Transverse colon (tissue), 4 donors: ENCODE measurements at places on chromosomes 7 and 10. TPM values are rescaled to one million over a fixed set of nuclear protein-coding genes. Genes with fewer than 3 reads are reported as not detected.

GRCh38 chr7:158945519-158945918, 89.2 kb downstream of the DYNC2I1 start:
- no peak for DNase-seq

DNA sequence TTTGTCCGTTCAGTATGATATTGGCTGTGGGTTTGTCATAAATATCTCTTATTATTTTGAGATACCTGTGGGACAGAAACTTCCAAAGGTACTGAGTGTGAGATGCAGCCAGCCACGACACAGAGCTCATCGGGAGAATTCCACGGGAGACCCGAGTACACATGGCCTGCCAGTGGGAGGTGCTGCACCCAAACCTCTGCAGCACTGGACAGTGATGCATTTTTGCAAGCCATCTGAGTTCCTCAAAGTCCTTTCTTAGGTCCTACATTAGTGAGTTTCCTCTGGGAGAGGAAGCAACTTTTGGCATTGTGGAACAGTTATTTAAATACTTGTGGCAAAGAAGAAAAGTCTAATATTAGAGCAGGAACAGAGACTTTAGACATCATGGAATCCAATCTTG, 77.5 kb downstream of the ARID5B start:
- no peak for DNase-seq

DNA sequence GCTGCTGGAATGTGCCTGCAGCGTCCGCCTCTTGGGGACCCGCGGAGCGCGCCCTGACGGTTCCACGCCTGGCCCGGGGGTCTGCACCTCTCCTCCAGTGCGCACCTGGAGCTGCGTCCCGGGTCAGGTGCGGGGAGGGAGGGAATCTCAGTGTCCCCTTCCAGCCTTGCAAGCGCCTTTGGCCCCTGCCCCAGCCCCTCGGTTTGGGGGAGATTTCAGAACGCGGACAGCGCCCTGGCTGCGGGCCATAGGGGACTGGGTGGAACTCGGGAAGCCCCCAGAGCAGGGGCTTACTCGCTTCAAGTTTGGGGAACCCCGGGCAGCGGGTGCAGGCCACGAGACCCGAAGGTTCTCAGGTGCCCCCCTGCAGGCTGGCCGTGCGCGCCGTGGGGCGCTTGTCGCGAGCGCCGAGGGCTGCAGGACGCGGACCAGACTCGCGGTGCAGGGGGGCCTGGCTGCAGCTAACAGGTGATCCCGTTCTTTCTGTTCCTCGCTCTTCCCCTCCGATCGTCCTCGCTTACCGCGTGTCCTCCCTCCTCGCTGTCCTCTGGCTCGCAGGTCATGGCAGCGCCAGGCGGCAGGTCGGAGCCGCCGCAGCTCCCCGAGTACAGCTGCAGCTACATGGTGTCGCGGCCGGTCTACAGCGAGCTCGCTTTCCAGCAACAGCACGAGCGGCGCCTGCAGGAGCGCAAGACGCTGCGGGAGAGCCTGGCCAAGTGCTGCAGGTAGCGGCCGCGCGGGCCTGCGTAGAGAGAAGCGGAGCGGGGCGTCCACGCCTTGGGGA, 645 bp downstream of the SLC26A4 start:
- DNase-seq, result peak; percentile 52

DNA sequence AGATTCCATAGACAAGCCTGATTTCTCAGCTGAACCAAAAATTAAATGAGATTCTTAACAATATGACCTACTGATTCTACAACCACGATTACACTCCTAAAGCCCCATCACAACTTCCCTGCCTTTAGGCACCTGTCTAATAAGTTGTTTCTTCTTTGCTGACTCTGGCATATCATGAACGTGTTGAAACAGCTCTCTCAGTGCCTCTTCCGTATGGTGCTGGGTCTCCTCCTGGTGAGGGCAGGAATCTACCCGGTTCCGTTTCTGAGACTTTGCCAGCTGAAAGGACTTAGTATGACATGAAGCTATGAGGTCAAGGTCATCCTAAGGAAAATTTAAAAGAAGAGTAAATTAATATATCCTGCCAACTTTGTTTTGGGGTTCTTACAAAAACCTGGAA, 48.6 kb downstream of the ARHGAP19 start:
- no peak for DNase-seq

DNA sequence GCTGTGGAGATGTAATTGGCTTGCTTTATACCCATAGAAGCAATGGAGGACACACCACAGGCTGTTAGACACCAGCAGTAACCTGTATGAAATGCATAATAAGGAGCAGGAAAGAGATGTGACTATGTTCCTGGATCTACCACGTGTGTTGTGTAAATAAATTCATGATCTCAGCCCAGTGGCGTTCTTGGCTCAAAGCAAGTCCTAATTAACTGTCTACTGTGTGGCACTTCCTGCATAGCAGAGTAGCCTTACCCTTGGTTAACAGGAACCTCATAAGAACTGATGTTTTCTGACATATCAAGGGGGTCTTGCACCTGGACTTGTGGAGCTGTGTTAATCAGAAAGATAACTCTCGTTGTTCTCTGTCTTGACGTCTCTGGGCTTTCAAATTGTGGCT, 25.7 kb upstream of the FAM180A start:
- DNase-seq, result peak; percentile 20

GRCh38 chr7:26667514-26668133, 196.8 kb downstream of the SKAP2 start:
- DNase-seq, result peak; percentile 73

GRCh38 chr10:23442936-23443335, 4.1 kb downstream of the OTUD1 start:
- DNase-seq, result no peak

GRCh38 chr7:5424749-5425506, 1.3 kb upstream of the TNRC18 start:
- peak; percentile 48 for DNase-seq

The KCNMA1 gene
- total RNA-seq, result 68.4 TPM

The ZNF365 gene
- total RNA-seq, result not detected

The PEX1 gene
- total RNA-seq, result 18.7 TPM
